ENCODE measurements at places on chromosomes 12 and 14. TPM values are rescaled to one million over a fixed set of nuclear protein-coding genes. Genes with fewer than 3 reads are reported as not detected.

SYNDIG1L gene
- not detected for polyA plus RNA-seq

GRCh38 chr14:85421186-85421877 is 108.6 kb upstream of the FLRT2 start:
- no peak overlapping the region for H3K27ac ChIP-seq
- peaks cover 21% of the 10 kb centered on the region for H3K4me1 ChIP-seq
- no peaks in the 10 kb centered on the region for H3K27me3 ChIP-seq
- no peaks in the 10 kb centered on the region for H3K36me3 ChIP-seq
- no peak for DNase-seq

DNA sequence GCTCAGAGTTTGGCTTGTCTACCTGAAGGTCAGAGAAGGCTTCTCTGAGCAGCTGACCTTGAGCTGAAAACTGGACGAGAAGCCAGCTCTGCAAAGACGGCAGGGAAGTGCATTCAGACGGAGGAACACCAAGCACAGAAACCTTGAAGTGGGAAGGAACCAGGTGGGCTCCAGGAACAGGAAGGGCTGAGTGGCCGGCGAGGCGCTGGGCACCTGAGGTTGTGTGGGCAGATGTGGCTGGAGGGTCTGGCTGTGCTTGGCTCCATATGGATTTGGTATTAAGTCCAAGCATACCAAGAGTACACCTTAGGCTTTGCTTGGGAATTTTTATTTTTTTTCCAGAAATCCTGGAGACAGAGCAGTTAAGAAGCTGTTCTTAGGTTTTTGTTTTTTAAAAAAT is 130.6 kb downstream of the SCARB1 start:
- DNase-seq, result no peak
- no peaks in the 10 kb centered on the region for H3K4me1 ChIP-seq
- H3K27ac ChIP-seq, result no peak overlapping the region
- peaks cover 4% of the 10 kb centered on the region for H3K27me3 ChIP-seq
- H3K36me3 ChIP-seq, result no peaks in the 10 kb centered on the region

GRCh38 chr12:33357181-33357580 is 82.4 kb downstream of the SYT10 start:
- no peak overlapping the region for H3K27ac ChIP-seq
- no peak overlapping the region for H3K4me3 ChIP-seq
- H3K4me1 ChIP-seq, result no peaks in the 10 kb centered on the region
- no peaks in the 10 kb centered on the region for H3K27me3 ChIP-seq

DNA sequence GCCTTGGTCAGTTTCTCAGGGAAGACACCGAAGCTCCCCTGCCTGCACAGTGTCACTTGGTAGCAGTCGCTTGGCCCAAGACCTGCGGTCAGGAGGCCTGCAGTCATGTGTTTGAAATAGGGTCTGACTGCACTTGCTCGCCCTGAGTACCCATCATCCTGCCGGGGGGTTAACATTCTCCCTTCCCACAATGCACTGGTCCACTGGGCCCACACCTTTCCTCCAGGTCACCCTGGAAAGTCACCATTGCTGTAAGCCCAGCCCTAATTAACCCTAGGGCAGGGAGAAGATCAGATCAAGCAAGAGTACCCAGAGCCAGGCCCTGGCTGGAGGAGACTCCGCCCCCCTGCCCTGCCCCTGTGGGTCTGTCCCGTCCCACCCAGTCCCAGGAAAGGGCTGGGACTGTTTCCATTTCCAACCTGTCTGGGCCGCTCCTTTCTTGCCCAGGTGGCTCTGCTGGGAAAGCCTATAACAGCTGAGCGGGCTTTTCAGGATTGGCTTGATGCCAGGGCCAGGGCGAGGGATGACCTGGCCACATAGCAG is 87.1 kb downstream of the ZFP36L1 start:
- H3K4me1 ChIP-seq, result peaks cover 7% of the 10 kb centered on the region
- H3K36me3 ChIP-seq, result peaks cover 3% of the 10 kb centered on the region
- H3K27me3 ChIP-seq, result peaks cover 3% of the 10 kb centered on the region
- no peak overlapping the region for H3K4me3 ChIP-seq
